Activated CD4-positive, alpha-beta T cell treated with anti-CD3 and anti-CD28 coated beads for 1 hour (primary cell): ENCODE measurements at places on chromosomes 13 and 19.

GRCh38 chr13:112342841-112343361 is 33.3 kb upstream of the SPACA7 start:
- no peak for DNase-seq

- no peak for DNase-seq
Measured at GRCh38 chr13:24624801-24625231, 55.4 kb upstream of the ATP12A start.

GRCh38 chr19:18789883-18790565 is 1.1 kb downstream of the COMP start:
- DNase-seq: no peak

DNA sequence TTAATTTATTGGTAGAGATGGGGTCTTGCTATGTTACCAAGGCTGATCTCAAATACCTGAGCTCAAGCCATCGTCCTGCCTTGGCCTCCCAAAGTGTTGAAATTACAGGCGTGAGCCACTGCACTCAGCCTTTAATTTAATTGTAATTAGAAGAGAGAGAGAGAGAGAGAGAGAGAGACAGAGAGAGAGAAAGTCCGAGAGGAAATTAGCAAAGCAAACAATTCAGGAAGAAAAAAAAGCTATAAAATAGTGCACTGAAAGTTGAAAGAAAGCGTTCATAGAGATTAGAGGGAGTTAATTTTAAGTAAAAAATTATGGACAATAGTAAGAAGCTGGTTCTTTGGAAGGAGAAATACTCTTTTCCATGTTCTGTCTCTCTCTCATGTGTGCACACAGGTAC is 7.0 kb downstream of the GPR32 start:
- DNase-seq: no peak

GRCh38 chr19:45428384-45429231 is 4.9 kb upstream of the ERCC1 start:
- DNase-seq: no peak

DNA sequence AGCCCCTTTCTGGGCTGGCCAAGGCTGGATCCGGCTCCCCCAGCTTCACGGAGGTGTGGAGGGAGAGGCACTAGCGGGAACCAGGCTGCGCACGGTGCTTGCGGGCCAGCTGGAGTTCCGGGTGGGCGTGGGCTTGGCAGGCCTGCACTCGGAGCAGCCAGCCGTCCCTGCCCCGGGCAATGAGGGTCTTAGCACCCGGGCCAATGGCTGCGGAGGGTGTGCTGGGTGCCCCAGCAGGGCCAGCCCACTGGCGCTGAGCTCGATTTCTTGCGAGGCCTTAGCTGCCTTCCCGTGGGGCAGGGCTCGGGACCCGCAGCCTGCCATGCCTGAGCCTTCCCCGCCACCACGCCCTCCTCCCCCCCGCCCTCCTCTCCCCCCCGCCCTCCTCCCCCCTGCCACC is 2.6 kb upstream of the ZNF559 start:
- no peak for DNase-seq

DNA sequence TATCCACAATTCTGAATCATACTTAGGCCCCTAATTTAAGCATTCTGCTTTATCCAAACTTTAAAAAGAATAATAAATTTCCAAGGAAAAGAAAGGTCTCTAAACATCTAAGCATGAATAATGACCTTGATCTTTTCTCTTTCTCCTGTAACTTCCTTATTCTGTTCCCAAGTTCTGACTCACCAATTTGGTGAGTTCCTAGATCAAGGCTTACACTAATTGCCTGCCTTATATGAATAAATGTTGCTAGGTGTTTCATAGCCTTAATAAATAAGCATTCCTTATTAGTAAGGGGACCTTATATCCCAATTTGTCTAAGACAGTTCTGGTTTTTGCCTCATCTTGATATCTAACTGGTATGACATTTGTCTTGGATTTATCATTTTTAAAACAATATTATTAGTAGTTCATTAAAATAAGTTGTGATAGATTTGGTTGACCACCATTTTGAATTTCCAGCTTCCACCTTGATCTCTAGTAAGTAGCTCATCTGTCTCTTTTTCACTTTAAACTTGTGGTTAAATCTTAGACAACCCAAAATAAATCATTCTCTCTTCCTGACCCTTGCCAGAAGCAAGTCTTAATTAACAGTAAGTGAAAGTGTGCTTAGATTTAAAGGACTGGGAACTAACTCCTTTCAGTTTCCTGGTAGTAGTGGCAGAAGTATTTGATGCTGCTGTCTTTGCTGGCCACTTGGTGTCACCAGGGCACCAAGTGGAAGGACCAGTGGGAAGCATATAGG is 121.2 kb upstream of the MLNR start:
- no peak for DNase-seq

- no peak for DNase-seq
Measured at GRCh38 chr19:30498707-30499106, 126.5 kb downstream of the ZNF536 start.

DNA sequence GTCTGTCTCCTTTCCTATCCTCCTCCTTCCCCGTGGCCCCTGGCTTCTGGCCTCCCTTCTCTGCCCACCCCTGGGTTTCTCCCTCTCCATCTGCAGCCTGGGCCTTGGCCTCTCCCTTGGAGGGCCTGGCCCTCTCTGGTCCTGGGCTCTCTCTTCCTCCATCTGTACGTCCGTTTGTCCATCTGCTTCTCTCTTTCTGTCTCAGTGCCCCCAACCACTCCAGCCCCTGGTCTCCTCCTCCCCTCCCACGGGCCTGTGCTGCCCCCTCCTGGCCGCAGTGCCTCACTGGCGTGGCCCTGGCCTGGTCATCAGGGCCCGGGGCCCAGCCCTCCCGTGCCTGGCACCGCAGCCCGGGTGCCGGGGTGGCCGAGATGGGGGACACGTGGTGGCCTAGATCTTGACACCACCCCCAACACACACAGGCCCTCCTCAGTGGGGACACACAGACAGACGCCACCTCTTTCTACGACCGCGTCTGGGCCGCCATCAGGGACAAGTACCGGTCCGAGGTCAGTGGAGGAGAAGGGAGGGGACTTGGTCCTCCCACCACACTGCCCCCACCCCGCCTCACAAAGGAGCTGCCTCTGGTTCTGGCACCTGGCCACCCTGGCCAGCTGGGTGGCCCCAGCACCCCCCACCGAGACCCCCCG is 11.3 kb downstream of the PRKCSH start:
- DNase-seq: peak; percentile 29

GRCh38 chr13:44032802-44033201 is 153.1 kb downstream of the LACC1 start:
- no peak for DNase-seq

GRCh38 chr19:10988380-10988779 is 27.6 kb downstream of the SMARCA4 start:
- no peak for DNase-seq

DNA sequence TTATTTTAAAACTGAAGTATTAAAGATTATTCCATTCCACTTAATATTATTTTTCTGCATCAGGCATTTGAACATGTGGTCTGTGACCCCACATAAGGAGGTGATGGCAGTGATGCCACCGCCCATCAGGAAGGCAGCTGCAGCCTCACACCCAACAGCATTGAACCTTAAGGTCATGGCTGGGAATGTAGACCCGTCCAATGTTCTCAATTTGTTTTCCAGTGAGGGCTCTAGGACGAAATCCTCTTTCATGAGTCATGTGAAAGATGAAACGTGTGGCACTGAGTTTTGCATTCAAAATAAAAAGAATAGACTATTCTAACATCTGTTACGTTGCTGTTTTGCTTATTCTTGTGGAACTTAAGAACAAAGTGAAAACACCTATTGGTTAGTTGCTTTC is 74.5 kb upstream of the ANKRD10 start:
- DNase-seq: no peak

GRCh38 chr19:8336072-8336569 is 6.9 kb downstream of the KANK3 start:
- no peak for DNase-seq

- DNase-seq: no peak
Measured at GRCh38 chr13:99002172-99002710, 24.4 kb upstream of the DOCK9 start.

DNA sequence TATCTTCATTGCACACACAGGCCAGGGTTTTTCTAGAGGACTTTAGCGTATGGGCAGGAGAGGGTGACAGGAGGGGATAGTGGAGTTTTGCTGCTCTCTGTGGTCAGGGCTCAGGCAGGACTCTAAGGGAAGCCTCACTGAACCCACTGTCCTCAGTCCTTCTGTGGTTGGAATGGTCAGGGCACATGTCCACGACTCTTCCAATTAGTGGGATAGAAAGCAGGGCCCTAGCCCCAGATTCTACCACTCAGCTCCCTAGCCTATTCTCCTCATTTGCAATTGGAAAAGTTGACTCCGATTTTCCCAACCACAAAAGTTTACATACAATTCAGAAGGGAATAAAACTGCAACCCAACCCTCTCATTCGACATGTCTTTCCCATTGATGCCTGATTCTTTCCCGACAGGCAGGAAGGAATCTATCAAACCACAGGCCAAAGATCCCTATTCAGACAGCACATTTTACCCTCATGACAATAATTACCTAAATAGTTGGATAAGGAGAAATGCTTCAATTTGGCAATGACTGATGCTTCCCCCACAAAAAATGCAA is 38.2 kb downstream of the TGDS start:
- no peak for DNase-seq

DNA sequence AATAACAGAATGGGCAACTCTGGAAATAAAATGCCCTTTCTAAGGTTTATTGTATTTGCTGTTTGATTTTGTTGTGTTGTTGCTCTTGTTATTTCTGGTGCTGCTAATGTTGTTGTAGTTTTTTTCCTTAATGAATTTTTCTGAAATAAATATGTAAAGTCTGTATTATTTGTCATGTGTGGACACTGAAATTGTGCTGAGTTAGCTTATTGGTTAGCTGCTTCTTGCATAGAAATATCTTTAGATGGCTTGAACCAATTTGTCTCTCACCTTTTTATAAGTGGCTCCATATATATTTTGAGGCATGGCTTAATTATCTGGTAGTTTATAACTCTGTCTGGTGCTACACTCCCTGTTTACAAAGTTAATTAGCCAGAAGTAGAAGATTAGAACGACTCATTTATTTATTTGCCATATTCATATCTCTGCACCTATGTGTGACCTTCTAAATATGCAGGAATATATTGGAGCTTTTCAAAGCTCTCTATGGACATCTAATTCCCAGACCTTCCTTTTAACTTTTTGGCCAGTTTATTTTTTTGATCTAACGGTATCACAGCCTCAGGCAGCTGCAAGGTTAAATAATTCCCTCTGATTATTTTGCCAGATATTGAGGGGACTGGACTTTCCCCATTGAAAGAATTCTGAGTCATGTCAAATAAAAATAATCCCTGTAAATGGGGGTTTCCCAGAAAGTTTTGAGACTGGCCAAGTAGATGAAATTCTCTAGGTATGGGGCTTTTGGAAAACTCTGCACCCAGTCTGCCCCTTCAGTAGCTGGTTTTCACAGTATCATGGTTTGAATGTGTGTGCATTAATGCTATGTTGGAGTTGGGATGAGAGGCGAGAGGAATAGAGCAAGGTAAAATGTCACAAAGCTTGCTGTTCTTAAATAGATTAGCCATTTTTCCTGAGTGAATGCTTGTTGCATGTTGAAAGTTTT is 1331.7 kb upstream of the MIR17HG start:
- no peak for DNase-seq

GRCh38 chr19:28021259-28022185 is 1191.4 kb downstream of the UQCRFS1 start:
- DNase-seq: no peak

DNA sequence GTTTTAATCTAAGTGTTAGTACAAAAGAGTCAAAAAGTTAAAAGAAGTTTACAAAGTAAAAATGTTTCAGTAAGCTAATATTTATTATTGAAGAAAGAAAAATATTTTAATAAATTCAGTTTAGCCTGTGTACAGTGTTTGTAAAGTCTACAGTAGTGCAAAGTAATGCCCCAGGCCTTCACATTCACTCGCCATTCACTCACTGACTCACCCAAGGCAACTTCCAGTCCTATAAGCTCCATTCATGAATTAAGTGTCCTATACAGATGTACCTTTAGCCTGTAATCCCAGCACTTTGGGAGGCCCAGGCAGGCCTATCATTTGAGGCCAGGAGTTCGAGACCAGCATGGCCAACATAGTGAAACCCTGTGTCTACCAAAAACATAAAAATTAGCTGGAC is 24.1 kb upstream of the AKAP11 start:
- DNase-seq: no peak

DNA sequence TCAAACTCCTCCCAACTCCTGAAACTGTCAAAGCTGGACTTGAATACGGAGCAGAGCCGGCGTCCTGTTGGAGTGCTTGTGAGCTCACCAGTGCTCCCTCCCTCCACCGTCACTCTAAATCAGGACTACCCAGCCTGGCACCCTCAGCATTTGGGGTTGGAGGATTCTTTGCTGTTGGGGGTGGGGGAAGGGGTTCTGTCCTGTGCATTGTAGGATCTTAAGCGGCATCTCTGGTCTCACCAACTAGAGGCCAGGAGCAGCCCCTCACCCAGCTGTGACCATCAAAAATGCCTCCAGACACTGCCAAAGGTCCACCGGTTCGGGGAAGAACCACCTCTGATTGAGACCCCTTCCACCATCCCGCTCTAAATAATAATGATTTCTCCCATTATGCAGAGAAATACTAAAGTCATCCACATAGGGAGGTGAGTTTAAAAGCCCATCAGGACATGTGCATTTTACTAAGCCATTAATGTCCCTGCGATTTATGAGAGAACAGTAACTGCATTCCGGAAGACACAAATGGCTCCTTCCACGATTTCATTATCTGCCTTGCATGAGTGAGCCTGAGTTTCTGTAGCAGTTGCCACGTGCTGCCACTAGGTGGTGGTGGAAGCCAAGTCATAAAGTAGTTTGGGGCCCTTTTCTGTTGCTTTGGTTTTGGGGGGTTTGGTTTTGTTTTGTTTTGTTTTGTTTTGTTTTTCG is 16.1 kb upstream of the USP29 start:
- peak; percentile 22 for DNase-seq

- DNase-seq: no peak
Measured at GRCh38 chr13:44619651-44620050, 43.5 kb upstream of the TSC22D1 start.

- no peak for DNase-seq
Measured at GRCh38 chr13:26220575-26220974, 1.5 kb downstream of the RNF6 start.

- no peak for DNase-seq
Measured at GRCh38 chr13:32164622-32165268, 133.2 kb downstream of the FRY start.

DNA sequence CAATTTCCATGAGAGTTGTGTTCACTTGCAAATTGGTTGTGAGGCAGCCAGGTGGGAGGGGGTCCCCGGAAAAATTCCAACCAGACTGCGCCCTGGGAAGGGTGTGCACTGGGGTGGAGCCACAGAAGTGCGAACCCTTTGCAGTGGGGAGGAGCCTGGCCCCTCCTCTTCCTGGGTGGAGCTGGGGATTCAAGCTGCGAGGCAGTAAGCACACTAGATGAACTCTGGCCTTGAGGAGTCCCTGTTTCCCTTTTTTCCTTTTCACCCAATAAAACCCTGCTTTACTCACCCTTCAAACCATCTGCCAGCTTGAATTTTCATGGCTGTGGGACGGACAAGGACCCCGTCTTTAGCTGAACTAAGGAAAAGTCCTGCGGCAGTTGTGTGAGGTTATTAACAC is 31.0 kb upstream of the MBNL2 start:
- no peak for DNase-seq

DNA sequence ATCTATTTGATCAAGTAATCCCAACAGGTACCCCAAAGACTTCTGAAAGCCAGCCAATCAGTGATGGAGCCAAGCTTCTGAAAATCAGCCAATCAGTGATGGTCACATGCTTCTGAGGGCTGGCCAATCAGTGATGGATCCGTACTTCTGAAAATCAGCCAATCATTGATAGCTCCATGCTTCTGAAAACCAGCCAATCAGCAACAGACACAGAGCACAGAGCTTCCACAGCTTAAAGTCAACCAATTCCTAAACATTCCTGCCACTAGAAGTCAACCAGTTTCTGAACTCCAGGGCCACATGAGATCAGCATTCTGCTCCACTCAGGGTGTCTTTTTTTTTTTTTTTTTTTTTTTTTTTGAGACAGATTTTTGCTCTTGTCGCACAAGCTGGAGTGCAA is 8.2 kb upstream of the HSD17B14 start:
- no peak for DNase-seq
